ENCODE measurements at places on chromosomes 3 and 15. TPM values are rescaled to one million over a fixed set of nuclear protein-coding genes. Genes with fewer than 3 reads are reported as not detected.
A peak's percentile ranks its signal among the peaks of the same experiment; 100 is the strongest.

GRCh38 chr15:51853998-51854397 lies 24.5 kb downstream of the TMOD3 start:
- H3K4me3 ChIP-seq, result no peak overlapping the region
- peaks cover 1% of the 10 kb centered on the region for H3K36me3 ChIP-seq
- no peak for DNase-seq
- no peaks in the 10 kb centered on the region for H3K27me3 ChIP-seq

The CAMKV gene
- not detected for total RNA-seq

DNA sequence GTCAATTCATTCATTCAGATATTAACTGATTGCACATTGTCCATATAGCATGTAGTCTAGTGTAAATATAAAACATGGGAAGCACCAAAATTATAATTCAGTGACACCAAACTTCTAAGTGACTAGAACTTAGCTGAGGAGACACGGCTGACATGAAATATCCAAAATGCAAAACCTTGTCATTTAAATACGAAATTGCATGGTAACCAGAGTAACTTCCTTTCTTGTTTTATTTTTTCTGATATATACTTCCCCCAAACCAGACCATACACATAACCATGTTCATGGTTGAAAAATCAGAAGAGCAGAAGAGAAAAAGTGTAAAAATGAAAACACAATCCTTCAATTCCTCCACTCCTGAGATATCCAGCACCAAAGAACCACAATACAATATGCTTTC lies 38.0 kb downstream of the CBLB start:
- no peaks in the 10 kb centered on the region for H3K27me3 ChIP-seq
- H3K27ac ChIP-seq, result peak overlapping the region; percentile 68
- H3K36me3 ChIP-seq, result peaks cover 7% of the 10 kb centered on the region

- DNase-seq, result no peak
- peaks cover 4% of the 10 kb centered on the region for H3K36me3 ChIP-seq
- no peaks in the 10 kb centered on the region for H3K27me3 ChIP-seq
- no peak overlapping the region for H3K27ac ChIP-seq
- no peak overlapping the region for H3K4me3 ChIP-seq
- H3K4me1 ChIP-seq, result peaks cover 82% of the 10 kb centered on the region
Observed at GRCh38 chr15:31332020-31332680, 5.5 kb downstream of the KLF13 start.

GRCh38 chr15:65331811-65332210 lies 27.3 kb downstream of the RNU5B-1 start:
- H3K27me3 ChIP-seq, result no peaks in the 10 kb centered on the region
- H3K27ac ChIP-seq, result no peak overlapping the region
- no peak for DNase-seq
- peaks cover 2% of the 10 kb centered on the region for H3K4me1 ChIP-seq

The CHCHD4 gene
- 8.0 TPM for total RNA-seq

DNA sequence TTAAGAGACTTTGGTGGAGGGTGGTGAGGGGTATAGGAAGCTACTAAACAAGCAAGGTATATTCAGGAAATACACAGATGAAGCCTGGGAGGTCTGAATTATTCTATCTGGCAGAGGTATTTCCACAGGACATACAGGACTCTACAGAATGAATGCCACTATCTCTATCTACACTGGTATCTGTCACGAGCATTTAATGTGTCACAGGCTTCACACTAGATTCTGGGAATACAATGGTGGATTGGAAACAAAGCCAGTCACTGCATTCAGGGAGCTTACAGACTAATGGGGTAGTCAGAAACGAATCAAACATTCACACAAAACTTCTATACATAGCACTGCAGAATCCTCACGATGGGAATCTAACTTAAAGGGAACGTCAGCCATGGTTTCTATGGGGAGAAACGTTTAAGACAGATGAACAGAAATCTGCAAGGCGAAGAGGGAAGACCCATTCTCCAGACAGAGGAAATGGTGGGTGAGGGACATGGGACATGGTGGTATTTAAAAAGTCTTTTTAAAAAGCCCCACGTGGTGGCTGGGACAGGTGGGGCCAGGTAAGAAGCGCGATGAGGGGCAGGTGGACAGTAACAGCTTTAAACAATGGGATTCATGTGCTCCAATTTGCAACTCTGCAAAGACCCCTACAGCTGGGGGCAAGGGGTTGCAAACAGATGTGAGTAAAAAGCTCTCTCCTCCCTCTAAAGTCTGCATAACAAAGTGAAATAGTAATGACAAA lies 16.5 kb downstream of the LRIG1 start:
- H3K4me3 ChIP-seq, result no peak overlapping the region
- no peak for DNase-seq
- no peaks in the 10 kb centered on the region for H3K36me3 ChIP-seq
- peaks cover 33% of the 10 kb centered on the region for H3K4me1 ChIP-seq
- no peak overlapping the region for H3K27ac ChIP-seq

The IL5RA gene
- 0.75 TPM for total RNA-seq

DNA sequence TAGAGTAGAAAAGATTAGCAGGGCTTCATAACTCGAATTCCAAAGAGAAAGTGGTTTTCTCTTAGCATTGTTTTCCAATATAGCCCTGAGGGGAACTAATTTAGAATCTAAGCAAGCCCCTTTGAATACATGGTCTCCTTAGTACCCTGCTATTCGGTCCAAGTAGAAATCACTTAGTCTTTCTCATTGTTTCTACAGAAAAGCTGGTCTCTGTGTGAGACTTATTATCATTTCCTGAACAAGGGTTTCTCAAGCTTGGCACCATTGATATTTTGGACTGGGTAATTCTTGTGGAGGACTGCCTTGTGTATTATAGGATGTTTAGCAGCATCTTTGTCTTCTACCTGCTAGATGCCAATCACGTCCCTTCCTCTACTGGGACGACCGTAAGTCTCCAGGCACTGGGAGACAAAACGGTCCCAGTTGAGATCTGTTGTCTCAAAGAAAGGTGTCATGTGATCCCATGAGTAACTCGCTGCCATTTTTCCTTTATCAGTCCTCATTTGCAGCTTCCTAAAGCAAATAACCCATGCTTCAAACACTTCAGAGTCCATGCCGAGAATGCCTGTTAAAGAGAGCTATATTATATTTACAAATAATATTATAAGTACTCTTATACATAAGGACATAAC lies 230.7 kb upstream of the SLCO3A1 start:
- no peak overlapping the region for H3K4me3 ChIP-seq
- H3K4me1 ChIP-seq, result no peaks in the 10 kb centered on the region
- H3K36me3 ChIP-seq, result no peaks in the 10 kb centered on the region
- H3K27ac ChIP-seq, result no peak overlapping the region
- no peaks in the 10 kb centered on the region for H3K27me3 ChIP-seq
- DNase-seq, result no peak

DNA sequence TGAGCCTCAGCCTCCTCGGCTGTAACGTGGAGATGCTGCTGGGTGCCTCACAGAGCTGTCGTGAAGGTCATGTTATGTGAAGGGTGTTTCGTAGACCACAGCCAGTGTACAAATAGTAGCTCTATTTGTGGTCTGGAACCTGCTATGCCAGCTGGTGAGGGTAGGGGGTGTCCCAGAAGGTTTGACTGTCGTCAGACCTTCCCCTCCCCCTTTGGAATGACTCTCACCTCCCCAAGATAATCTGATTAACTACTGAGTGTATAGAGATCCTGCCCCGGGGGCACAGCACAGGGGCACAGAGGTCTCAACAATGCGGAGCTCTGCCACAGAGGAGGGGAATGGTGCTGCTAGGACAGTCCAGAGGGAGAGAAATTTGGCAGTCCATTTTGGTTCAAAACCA lies 20.5 kb downstream of the FGD5 start:
- H3K36me3 ChIP-seq, result no peaks in the 10 kb centered on the region
- H3K27ac ChIP-seq, result no peak overlapping the region
- H3K27me3 ChIP-seq, result no peaks in the 10 kb centered on the region
- DNase-seq, result no peak

The SENP8 gene
- total RNA-seq, result 0.62 TPM

- DNase-seq, result no peak
- H3K4me3 ChIP-seq, result no peak overlapping the region
- no peaks in the 10 kb centered on the region for H3K4me1 ChIP-seq
- no peak overlapping the region for H3K27ac ChIP-seq
Observed at GRCh38 chr15:48759921-48760320, 50.9 kb downstream of the CEP152 start.

DNA sequence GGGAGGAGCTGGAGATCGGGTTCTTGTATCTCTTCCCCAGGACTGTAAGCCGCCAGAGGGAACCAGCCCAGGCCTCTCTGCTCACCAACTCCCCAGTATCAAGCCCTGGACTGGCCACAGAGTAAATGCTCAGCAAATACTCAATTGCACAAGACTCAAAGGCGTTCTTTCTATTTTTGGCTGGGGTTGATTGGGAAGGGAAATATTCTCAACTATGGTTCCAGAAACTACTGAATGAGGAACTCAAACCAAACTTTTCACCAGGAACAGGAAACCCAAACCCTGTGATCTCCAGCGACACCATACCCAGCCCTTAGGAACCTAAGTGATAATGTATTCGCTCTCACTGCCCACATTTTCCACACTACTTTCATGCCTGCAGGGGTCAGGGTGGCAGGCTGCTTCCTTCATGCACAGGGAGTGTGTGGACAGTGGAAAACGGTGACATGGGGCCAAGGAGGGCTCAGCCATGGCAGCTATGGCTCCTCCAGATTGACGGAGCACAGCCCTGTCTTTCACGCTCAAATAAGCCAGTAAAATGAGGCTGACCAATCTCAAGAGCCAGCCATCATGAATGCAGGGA lies 124.7 kb upstream of the RAD18 start:
- DNase-seq, result no peak
- H3K4me1 ChIP-seq, result no peaks in the 10 kb centered on the region
- H3K27ac ChIP-seq, result no peak overlapping the region

- no peak overlapping the region for H3K27ac ChIP-seq
- H3K27me3 ChIP-seq, result no peaks in the 10 kb centered on the region
- no peaks in the 10 kb centered on the region for H3K36me3 ChIP-seq
- no peak overlapping the region for H3K4me3 ChIP-seq
- no peak for DNase-seq
Observed at GRCh38 chr3:148727231-148727630, 29.5 kb downstream of the AGTR1 start.

Measured in B cell (primary cell).